Stimulated activated CD8-positive, alpha-beta memory T cell treated with anti-CD3 and anti-CD28 coated beads, Interleukin-12 subunit alpha, Interleukin-12 subunit beta, amount 100 ng/mL, for 4 hours (primary cell): ENCODE measurements at places on chromosomes 11 and 22.

DNA sequence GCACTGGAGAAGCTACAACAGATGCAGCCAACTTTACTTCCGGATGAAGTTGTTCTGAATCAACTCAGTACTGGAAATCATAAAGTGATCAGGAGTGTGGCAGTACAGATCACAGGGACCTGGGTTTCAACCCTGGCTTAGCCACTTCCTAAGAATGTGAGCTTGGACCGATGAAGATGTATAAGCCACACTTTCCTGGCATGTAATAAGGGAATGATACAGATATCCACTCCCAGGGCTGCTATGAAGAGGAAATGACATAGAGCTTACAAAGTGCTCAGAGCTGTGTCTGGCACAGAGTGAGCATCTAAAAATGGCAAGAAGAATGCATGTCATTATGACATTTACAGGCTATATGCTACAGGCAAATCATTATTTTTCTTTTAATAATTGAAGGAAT, 378.7 kb downstream of the NTM start:
- DNase-seq: no peak

GRCh38 chr11:103648670-103649400, 387.6 kb upstream of the DDI1 start:
- no peak for DNase-seq

DNA sequence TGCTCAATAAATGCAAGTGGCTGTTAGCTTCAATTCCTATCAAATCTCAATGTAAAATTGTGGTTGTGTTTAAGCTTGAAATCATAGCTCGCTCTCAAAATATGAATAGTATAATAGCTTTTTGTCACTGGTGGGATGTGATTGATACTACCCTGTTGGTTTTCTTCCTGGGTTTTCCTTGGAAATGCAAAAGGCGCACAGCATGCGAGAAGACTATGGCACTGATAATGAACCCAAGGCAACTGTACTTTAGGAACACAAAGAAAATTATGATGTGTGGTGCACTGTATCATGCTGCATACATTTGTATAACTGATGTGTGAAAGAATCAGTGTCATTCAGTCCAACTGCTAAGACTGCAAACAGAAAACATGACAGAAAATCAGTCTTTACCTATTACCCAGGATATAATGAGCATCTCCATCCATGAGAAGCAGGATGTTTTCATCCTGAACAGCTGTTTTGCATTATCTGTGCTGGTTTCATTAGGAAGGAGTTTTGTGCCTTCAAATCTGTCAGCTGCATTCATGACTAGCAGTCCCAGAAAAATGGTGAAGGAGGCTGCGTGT, 101.2 kb downstream of the TRPC6 start:
- DNase-seq: no peak

- no peak for DNase-seq
Measured at GRCh38 chr22:19478045-19478900, 720 bp downstream of the UFD1 start.

DNA sequence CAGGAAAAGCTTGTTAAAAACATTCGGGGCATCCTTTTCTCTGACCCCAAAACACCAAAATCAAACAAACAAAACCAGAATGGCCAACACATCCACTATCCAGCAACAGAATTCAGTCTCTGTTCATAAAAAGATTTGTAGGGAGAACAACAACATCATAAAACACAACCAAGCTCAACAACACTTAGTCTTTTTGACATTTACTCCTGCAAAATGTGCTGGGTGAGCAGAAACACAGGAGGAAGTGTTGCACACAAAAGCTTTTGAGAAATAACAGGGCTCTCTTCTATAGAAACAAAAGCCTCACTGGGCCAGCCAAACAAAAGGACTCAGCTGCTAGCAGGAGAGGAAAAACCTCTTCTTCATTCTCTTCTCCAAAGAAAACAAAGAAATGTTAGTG, 736.0 kb upstream of the CCDC90B start:
- DNase-seq: no peak

GRCh38 chr22:47594836-47595521, 832.5 kb downstream of the TBC1D22A start:
- DNase-seq: no peak

- DNase-seq: no peak
Measured at GRCh38 chr11:69949327-69949726, 128.8 kb upstream of the ANO1 start.

- no peak for DNase-seq
Measured at GRCh38 chr11:24509114-24509513, 12.3 kb downstream of the LUZP2 start.

DNA sequence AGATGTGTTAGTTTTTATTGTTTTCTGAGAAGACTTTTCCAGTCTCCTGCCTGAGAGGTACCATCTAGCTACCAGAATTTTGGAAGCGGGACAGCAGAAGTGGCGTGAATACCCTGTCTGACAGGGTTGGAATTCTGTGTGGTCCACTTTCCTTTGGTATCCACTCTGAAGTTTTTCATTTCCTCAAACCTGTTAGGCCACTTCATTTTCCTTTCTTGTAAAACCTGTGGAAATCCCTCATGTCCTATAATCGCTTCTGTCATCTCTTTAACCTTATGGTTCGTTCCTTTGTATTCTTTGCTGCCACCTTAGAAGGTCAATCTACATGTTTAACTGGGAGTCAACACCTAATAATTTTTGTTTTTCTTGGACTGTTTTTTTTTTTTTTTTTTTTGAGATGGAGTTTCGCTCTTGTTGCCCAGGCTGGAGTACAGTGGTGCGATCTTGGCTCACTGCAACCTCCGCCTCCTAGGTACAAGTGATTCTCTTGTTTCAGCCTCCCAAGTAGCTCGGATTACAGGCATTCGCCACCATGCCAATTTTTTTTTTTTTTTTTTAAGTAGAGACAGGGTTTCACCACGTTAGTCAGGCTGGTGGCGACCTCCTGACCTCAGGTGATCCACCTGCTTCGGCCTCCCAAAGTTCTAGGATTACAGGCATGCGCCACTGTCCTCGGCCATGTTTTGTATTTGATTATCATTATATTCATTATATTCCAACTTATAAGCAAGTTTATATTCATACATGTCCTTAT, 7.1 kb downstream of the SFI1 start:
- no peak for DNase-seq

DNA sequence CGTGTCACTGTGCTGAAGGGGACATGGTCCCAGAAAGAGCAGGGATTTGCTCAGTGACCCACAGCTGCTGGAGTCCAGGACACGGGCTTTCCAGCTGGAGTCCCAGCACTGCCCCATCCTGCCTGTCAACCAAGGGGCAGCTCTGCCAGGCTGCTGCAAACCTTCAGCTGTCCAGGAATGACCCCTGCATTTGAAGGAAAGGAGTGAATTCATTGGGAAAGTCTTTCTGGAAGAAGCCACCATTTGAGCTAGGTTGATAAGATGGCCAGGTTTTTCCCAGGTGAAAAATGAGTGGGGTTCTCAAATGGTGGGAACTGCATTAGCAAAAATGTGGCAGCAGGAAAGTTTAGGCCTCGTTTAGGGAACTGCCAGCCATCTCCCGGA, 9.4 kb downstream of the KCNK7 start:
- DNase-seq: no peak

GRCh38 chr22:35480627-35481550, 59.7 kb upstream of the RASD2 start:
- no peak for DNase-seq

DNA sequence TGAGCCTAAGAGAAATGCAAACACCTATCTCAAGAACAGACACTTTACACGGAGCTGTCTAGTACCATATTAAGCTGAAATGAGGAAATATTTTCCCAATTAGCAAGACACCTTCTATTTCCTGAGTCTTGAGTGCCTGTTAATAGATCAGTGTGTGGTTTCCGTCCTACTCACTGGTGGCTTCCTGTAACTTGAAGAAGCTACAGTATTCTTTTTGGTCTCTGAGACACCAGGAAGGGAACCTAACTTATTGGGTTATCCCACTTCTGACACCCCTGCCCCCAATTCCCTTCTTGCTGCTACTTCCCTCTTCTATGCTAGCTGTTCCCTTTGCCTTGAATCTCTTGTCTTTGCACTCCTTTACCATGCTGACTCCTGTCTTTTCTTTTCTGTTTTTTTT, 92.7 kb downstream of the FDX1 start:
- DNase-seq: no peak

DNA sequence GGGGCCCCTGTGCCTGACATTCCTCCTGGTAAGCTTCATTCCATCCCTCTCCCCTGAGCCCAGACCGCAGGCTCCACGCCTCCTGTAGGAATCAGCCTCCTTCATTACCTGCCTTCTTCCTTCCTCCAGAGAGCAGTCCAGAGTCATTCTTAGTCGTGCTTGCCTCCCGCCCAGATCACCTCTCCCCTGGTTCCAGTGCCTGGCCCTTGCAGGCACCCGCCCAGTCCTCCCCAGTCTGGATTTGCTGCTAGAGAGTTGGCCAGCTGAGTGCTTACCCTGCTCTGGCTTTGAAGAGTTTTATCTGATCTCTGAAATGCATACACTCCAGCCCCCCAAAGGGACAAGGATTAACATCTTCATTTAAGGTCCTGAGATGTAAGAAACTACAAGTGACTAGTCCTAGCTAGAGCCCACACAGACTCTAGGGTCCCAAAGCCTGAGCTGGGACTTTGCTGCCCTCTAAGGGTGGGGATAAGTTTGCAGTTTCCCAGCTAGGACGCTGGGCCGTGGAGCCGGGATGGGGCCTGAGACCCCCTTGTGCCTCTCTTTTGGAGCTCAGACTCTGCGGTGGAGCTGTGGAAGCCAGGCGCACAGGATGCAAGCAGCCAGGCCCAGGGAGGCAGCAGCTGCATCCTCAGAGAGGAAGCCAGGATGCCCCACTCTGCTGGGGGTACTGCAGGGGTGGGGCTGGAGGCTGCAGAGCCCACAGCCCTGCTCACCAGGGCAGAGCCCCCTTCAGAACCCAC, 1.6 kb downstream of the NR1H3 start:
- DNase-seq: no peak

DNA sequence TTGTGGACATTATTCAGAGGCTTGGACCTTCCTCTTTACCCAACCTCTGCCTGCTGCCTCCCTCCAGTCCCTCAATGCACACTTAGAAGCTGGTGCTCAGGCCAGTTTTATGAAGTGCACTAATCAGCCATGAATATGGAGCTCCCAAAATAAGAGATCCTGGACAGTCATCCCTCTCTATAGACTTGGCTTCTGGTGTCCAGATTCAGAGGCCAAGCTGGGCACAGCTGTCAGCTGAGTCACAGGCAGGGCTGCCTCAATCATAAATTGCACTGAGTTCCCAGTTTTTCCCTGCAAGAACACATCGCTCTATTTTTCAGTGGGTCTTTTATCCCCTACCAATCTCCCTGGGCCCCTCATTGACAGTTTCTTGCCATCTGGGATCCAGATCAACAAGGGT, 161.7 kb upstream of the CADM1 start:
- no peak for DNase-seq

- DNase-seq: no peak
Measured at GRCh38 chr11:84247926-84248325, 961.8 kb upstream of the CCDC90B start.

DNA sequence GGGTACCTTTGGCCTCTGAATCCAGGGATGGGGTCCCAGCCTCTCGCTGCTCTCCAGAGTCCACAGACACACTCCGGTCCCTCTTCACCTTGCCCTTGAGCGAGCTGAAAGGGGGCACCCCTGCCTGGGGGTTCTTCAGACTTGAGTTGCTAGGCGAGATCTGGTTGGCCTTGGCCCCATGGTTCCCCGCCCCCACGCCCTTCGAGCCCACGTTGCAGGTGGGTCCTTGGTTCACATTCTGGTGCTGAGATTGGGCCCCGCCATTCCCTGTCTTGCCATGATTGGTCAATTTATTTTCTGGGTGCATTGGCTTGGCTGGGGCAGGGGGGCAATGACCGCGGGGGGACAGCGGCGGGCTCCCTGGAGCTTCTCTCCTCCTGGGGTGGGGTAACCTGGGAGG, 17.5 kb downstream of the BCL9L start:
- DNase-seq: no peak

- DNase-seq: no peak
Measured at GRCh38 chr22:23106906-23107367, 34.9 kb downstream of the RSPH14 start.

DNA sequence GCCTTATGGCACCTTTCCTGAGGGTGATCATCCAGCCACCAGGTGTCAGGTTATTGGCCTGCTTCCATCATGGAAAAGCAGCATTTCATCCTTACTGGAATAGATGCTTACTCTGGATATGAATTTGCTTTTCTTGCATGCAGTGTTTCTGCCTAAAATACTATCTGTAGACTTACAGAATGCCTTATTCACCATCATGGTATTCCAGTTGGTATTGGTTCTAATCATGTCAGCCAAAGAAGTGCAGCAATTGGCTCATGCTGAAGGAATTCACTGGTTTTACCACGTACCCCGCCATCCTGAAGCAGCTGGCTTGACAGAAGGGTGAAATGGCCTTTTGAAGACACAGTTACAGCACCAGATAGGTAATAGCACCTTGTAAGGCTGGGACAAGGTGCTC, 194.2 kb downstream of the AASDHPPT start:
- DNase-seq: no peak

- DNase-seq: no peak
Measured at GRCh38 chr11:118921929-118922744, 3.6 kb downstream of the BCL9L start.

DNA sequence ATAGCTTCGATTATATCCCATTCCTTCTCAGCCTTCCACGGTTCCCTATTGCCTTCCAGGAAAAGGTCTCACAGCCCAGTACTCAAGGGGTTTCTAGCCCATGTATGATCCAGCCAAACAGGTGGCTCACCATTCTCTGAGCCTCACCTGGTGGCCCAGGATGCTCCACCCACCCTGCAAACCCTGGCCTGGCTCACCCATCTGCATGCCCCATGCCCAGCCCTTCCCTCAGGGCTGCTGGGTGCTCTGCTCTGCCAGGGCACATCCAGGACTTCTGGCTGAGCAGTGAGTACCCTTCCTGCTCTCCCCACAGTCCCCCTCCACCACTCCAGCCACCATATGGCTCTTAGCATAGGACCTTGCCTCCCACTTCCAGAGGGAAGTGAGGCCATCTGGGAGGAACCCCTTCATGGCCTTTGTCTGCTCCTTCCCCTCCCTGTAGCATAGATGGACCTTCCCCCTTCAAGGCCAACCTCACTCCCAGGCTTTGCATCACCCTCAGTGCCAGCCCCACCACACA, 5.8 kb upstream of the RCOR2 start:
- DNase-seq: no peak

- DNase-seq: no peak
Measured at GRCh38 chr22:24040946-24041345, 29.8 kb downstream of the CABIN1 start.

DNA sequence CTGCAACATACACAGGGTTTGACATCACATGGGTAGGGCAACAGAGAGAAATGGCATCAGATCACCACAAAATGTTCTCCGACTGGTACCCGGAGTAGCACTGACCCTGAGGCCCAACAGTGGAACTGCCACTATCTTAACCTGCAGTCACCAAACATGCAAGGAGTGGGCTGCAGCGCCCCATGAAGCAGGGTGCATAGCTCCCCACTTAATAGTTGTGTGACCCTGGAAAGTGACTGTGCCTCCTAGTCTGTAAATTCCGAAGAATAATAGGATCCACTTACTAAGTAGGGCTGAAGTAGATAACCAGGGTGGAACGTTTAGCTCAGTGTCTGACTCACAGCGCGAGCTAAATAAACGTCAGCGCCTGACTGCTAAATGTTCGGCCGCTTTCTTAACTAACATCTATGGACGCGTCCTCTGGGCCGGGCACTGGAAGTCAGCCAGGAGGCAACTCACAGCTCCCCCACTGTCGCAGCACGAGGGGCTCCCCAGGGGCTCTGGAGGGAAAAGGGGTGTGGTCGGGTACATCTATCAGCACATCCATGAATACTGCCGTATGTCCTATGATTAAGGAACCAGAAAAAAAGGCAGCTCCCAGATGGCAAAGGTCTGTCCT, 777 bp downstream of the LTO1 start:
- no peak for DNase-seq

GRCh38 chr11:77090373-77091111, 12.1 kb upstream of the OMP start:
- no peak for DNase-seq
